Effector CD8-positive, alpha-beta T cell (primary cell): ENCODE measurements at places on chromosomes 16 and 17.
A peak's percentile ranks its signal among the peaks of the same experiment; 100 is the strongest.

GRCh38 chr16:86214326-86215232 lies 295.7 kb upstream of the FOXF1 start:
- DNase-seq = no peak

GRCh38 chr16:3274490-3274889 lies 8.8 kb upstream of the ZNF263 start:
- DNase-seq = no peak

DNA sequence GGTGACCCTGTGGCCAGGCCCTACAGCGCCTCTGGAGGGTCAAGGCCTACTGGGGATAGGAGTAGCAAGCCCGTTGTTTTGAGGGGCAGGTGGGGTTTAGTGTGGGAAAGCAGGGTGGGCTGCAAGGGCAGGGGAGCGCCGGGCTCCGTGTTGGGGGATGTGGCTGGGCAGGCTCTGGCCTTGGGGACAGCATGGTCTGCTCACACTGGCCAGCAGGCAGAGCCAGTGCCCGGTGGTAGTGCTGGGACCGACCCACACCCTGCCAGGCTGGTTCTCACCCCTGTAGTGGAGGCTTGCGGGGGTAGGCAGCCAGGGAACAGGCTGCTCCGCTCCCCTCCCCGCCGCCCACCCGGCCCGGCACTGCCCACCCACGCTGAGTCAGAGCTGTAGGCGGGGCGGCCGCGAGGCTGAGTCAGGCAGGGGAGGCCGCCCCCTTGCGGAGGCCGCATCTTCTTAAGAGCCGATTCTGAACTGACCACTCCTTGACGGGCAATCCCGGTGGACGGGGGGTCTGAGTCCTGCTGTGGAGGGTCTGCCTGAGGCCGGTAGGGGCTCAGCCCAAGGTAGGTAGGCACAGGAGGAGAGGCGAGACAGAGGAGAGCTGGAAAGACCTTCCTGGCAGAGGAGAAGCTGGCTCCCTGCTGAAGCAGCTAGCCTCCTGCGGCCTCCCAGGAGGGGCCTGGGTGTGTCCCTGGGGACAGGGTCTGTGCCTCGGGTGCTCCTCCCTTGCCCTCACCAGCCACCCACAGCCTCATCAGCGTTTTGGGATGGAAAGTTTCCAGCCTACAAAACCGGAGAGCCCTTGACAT lies 62.4 kb downstream of the BAIAP2 start:
- peak; percentile 21 for DNase-seq

GRCh38 chr17:46977348-46977747 lies 1.7 kb downstream of the RPRML start:
- DNase-seq = no peak

DNA sequence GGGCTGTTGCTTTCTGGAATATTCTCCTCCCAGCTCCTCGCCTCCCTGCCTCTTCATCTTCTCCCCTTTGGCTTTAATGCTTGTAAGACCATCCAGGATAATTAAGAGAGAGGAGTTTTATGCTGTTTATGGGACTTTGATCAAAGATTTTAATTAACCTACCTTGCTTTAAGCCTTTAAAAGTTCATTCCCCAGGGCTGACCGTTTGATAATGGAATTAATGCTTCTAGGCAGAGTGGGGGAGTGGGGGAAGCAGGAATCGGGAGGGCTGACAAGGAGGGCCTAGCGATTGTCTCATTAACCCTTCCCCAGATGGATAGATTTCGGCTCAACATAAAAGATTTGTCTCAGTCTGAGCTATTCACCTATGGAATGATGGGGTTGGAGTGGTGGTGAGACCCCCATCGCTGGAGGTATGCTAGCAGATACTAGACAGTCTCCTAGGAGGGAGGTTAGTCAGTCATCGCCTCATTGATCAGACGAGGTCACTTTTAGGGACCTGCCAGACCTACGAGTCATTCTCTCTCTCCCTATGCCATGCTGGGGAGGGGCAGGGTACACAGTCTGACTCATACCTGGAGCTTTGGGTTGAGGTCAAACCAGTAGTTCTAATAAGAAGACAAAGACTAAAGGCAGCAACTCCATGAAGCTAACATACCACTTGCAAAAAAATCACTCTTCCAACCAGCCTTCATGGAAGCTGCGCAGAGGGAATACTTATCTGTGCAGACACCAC lies 236.6 kb upstream of the NLRP1 start:
- DNase-seq = no peak

GRCh38 chr17:72726936-72727335 lies 365.6 kb downstream of the SLC39A11 start:
- DNase-seq = no peak

DNA sequence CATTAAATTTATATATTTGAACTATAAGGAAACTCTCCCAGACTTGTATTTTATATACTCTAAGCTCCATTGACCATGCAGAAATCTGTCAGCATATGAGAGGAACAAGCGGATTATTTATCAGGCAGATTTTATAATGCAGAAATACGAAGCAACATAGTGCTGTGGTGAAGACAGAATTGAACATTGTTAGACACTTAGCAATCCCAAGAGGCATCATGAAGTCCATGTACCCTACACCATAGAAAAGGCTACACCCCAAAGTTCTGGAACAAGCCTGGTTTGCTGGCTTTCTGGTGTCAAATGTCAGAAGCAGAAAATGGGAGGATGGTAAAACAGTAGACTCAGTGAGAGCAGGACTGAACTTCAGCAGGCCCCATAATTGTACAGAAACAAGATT lies 241.1 kb downstream of the PRKCA start:
- DNase-seq = no peak

GRCh38 chr17:34683390-34683789 lies 104.0 kb downstream of the TMEM132E start:
- DNase-seq = no peak
